Type B pancreatic cell (in vitro differentiated cells): ENCODE measurements at places on chromosomes 16 and 17.

DNA sequence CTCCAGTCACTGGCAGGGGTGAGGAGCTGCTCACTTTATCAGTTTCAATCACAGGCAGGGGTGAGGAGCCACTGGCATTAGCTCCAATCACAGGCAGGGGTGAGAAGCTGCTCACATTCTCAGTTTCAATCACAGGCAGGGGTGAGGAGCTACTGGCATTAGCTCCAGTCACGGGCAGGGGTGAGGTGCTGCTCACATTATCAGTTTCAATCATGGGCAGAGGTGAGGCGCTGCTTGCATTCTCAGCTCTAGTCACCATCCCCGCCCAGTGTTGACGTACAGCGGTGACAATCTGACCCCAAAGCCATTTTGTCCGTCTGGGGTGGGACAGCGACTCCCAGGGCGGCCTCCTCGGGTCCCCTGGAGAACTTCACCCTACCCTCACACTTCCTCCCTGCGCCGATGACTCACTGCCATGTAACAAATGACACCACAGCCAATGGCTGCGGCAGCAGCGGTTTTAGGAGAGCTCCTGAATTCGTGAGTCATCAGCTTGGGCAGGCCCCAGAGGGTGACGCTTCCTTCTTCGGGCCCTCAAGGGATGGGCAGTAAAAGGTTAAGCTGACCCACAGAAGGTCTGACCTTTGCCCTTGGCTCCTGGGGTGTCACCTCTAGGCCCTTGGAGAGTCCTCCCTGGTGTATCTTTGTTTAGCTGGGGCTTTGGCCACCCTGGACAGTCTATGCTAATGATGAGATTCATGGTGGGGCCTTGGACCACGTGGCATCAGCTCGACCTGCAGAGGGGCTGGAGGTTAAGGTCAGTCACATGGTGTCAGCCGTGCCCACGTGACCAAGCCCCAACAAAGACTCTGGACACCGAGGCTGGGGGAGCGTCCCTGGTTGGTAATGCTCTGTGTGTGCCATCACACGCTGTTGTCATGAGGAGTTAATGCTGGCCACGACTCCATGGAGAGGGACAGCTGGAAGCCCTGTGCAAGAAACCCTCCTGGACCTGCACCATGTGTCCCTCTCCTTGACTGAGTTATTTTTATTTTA, 171.7 kb downstream of the C16orf95 start:
- no peak for DNase-seq

GRCh38 chr17:35560703-35561102, at the start of gene SLFN14:
SLFN14 (minus strand) TSS chr17:35560819; CDS start chr17:35558062, 2,757 bp downstream.
- DNase-seq = no peak

- DNase-seq = no peak
Observed at GRCh38 chr16:89187032-89187769, 13.1 kb downstream of the SLC22A31 start.

DNA sequence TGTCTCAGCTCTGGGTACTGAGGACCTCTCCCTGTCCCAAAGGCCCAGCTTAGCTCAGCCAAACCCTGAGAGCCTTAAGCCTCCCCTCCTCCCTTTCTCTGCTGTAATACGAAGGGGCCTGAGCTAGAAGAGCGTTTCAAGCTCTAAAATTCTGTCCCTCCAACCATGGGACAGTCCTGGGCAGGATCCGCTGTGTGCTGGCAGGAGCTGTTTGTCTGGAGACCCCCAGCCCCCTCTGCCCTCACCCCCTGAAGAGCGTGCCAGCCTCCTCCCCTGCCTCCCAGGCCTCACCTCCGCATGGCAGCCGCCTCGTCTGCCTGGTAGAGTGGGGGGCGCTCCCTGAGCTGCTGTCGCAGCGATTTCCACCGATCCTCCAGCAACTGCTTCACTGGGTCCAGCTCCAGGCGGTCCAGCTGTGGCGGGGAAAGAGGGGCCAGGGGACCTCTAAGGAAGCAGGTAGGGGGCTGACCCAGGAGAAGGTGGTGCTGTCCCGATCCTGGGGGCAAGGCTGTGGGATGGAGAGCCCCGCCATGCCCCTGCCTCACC, 14.7 kb downstream of the UBALD2 start:
- no peak for DNase-seq

DNA sequence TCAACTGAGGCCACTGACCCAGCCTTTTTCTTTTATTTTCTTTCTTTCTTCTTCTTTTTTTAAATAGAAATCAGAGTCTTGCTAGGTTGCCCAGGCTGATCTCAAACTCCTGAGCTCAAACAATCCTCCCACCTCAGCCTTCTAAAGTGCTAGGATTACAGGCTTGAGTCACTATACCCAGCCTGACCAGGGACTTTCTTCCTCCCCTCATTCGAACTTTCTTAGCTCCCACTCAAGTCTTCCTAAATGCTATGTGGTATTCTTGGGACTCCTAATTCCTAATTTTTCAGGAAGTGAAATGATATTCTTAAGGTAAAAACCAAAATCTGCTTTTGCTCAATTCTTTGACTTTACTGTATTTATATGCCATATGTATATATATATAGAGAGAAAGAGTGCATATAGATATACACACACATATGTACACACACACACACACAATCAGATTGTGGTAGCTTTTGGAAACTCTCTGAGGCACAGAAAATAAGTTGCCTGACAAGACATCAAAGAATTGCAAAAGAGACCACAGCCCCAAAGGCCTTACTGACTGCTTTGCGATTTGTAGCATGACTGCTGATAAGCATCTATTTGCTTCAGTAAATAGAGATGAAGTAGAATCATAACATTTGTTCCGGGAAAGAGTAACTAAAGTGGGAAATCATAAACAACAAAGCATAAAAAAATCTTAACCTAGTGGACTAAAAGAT, 9.5 kb upstream of the AMZ2 start:
- DNase-seq = no peak

- DNase-seq = no peak
Observed at GRCh38 chr16:57892041-57892440, 78.9 kb downstream of the CNGB1 start.

DNA sequence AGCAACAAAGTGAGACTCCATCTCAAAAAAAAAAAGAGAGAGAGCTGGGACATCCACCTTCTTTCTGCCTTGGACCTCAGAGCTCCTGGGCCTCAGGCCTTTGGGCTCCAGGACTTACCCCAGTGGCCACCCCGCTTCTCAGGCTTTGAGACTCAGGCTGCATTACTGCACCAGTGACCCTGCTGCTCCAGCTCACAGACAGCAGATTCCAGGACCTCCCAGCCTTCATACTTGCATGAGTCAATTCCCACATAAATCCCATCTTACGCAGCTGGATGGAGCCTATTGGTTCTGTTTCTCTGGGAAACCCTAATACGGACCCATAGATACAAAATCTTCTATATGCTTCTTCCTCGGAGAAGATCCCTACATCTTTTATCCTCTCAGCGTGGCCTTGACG, 2.1 kb upstream of the CEP295NL start:
- DNase-seq = no peak

DNA sequence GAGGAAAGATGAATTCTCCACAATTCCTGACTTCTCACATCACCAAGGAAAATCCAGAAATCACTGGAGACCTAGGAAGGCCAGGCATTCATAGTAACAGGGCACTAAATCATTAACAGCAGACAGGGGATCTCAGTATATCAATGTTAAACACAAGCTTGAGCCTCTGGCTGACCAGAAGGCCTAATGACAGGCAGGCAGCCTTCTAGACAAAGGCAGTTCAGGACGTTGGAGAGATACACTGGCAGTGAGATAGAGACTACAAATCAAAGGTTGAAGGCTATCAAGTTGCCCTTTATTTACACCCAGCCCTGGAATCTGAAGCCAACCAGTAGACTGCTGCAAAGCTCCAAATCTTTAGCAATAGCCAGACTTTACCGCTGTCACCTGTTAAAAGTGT, 422.8 kb upstream of the CCL2 start:
- DNase-seq = no peak

DNA sequence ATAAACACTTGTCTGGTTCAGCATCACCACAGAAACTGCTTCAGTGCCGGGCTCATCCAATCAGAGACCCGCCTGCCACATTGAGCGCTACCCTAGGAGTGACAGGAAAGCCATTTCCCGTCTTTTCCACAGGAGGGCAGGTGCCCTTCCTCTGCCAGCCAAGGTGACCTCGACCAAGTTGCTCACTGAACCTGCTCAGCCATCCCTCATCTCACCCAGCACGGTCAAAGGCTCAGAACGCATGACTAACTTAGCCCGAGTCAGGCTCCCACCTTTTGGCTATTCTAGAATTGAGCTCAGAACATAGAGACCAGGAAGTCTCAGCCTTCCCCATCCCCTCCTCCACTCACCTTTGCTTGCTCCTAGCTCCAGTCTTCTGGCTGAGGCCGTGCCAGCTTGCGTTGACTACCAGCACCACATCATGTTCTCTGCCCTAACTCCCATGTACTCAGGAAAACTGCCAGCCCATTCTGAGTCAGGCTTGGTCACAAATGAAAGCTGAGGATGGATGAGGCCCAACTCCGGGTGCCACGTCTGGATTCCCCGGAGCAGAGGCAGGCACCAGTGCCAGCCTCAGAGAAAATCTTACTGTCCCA, 15.6 kb downstream of the MRPS23 start:
- DNase-seq = no peak

GRCh38 chr17:50844117-50844700, 8.8 kb downstream of the WFIKKN2 start:
- peak; percentile 54 for DNase-seq

GRCh38 chr17:42751628-42752027, 6.8 kb upstream of the EZH1 start:
- no peak for DNase-seq

DNA sequence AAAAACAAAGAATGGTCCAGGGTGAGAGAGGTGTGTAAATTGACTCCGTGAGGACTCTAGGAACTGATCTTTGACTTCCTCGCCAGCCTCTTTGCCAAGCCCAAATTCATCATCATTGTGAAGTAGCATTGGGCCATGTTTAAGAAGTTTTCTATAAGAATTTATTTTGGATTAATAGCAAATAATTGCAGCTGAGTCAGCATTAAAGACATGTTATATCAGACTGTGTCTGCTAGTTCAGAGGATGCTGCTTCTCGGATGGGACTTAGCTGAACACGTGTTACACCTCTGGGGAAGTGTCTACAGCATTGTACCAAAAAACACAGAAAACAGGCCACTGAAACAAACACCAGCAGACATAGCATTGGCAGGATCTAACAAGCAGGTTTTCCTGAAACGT, 366.6 kb downstream of the CDH13 start:
- DNase-seq = no peak

DNA sequence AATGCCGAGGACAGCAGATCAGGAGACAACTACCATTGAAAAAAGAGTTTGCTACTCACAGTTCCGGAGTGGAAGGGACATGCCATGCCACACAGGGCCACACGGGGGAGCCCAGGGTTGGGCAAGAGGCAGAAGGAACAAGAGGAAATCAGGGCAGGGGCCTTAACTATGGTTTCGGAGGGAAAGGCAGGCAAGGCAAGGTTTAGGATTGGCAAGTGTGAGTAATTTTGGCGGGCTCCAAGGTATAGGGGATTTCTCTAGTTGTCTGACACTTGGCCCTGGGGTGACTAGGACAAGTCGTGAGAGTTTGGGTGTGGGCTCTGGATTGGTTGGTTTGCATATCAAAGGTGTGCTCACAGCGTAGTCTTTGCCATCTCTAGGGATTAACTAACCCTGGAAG, 27.0 kb upstream of the NTN1 start:
- peak; percentile 83 for DNase-seq

GRCh38 chr17:30256756-30257506, 21.4 kb upstream of the SLC6A4 start:
- no peak for DNase-seq

GRCh38 chr16:74073456-74073855, 223.2 kb upstream of the PSMD7 start:
- DNase-seq = no peak
